SHP77 treated with DMSO at 0.1 percent for 48 hours (cell line): ENCODE measurements at places on chromosomes 16 and 17.

DNA sequence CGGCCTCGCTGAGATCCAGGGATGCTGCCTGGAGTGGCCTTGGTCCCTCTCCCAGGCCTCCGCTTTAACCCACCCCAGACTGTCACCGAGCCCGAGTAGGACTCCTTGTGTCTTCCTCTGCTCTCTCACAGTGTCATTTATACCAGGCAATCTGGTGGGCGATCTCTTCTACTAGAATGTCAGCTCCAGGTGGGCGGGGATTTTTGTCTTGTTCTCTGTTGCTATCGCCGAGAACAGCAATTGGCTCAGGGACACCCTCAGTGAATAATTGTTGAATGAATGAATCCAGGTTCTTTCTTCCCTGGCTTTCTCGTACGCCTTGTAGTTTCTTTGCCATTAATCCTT is 591 bp downstream of the DHX38 start:
- no peak for DNase-seq

GRCh38 chr16:52906281-52906680 is 146.4 kb downstream of the CHD9NB start:
- no peak for DNase-seq

DNA sequence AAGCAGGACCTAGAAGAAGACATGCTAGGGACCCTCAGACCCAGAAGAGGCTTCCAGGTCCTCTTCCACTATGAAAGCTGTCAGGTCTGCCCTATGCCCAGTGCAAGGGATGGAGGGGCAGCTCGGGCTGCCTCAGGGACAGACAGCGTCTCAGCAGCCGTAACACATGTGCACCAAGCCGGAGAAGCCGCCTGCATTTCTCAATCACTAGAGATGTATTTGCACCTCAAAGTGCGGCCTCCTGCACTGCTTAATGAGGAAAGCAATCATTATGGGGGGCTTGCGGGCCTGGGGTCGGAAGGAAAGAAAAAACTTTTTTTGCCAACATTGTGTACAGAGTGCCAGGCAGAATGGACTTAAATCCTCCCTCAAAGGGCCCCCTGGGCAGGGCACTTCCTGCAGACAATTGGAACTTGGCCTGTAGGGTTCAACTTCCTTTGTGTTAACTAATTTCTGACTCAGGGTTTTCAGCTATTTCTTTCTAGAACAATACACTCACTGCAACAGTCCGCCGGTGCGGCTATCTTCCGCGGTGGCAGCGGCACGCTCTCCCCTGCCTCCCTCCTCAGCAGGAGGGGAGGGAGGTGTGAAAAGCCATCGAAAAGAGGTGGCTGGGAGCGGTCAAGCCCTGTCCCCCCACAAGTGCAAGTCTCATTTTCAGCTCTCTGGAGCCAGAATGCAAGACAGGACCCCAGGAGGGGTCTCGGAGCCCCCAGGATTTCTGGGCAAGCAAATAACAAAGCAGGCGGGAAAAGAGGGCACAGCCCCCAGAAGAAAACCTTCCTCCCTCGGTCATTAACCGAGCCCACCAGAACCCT is 101.2 kb downstream of the ZNF423 start:
- no peak for DNase-seq

DNA sequence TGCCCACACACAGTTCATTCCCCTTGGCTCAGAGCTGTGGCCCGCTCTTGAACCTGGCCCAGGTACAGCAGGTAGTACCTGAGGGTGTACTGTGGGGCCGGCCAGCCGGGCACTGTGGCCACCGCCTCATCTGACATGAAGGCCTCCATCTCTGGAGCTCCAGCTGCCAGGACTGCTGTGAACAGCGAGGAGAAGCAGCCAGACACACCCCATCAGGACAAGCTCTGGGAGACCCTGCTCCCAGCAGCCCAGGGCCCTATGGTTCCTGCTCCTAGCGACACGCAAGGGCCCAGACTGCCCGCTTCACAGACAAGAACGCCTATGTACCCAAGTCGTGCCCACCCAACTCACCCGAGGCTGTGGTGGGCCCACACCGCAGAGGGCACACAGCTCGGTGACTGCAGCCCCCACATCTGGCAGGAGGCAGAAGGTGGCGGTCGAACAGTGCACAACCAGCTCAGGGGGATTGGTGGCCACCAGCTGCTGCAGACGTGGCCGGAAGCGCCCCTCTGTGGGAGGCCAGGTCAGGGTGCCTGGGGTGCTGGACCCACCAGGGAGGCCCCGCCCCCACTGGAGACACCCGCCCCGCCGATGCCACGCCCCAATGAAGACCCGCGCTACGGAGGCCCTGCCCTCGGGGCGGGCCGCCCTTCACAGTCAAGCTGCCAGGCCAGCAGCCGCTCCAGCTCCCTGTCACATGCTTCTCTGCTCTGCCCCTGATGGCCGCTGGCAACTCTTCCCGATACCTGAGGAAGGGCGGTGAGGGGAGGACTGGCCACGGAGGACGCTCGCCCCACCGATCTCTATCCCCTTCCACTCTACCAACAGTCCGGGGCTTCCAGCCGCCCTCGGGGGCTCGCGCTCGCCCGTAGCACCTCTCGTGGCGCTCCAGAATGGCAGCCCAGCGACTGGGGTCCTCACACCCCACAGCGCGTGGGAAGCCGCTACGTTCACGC is 1.1 kb upstream of the STUB1 start:
- DNase-seq = peak; percentile 29

- DNase-seq = no peak
Measured at GRCh38 chr17:45648642-45649041, 135.5 kb upstream of the CRHR1 start.

DNA sequence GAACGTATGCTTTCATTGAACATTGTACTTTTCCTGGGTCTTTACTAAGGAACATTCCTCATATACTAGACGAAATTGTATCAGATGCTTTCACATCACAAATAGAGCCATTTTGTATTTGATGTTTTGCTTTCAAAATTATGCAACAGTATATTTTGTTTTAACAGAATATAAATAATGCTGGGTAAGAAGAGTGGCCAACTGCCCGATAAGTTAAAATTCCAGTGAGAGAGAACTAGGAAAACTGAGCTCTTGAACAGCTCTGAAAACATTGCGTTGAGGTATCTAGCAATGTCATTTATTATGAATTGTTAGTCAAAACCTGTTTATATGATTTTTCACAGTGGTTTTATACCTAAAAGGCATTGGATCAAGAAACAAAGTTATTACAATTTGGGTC is 50.8 kb downstream of the USP10 start:
- DNase-seq = no peak

DNA sequence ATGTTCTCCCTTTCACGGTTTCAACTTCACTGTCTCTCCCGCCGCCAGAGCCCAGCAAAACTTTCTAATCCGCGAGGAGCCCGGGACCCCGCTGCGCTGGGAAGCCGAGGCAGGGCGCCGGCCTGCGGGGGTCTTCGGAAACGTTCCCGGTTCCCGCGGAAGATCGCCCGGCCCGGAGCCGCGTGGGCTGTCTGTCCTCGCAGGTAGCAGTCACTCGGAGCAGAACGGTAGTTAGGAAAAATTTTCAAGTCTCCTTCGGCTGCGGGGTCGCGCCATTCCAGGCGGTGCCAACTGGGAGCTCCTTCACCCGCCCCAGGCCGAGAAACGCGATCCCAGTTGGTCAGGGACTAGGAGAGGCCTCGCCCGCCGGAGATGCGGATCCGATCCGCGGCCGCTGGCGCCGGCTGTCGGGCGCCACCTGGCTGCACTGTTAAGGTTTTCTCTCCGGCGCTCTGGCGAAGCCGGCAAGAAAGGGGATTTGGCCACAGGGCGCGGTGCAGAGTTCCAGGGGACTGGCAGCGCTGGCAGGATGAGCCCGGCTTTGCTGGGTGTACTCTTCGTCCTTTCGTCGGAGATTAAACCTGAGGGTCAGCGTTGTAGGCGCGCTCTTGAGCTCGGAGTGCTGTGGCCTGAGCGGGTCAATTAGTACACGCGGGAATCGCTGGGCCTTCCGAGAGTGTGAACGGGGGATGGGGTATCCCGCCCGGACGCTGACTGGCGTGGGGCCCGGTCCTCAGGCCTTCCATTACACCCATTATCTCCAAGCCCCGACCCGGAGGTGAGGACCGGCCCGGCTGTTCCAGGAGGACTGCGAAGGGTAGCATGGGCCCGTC is 135.4 kb downstream of the KCNJ12 start:
- peak; percentile 55 for DNase-seq
